ENCODE measurements at places on chromosomes 1 and 21.

DNA sequence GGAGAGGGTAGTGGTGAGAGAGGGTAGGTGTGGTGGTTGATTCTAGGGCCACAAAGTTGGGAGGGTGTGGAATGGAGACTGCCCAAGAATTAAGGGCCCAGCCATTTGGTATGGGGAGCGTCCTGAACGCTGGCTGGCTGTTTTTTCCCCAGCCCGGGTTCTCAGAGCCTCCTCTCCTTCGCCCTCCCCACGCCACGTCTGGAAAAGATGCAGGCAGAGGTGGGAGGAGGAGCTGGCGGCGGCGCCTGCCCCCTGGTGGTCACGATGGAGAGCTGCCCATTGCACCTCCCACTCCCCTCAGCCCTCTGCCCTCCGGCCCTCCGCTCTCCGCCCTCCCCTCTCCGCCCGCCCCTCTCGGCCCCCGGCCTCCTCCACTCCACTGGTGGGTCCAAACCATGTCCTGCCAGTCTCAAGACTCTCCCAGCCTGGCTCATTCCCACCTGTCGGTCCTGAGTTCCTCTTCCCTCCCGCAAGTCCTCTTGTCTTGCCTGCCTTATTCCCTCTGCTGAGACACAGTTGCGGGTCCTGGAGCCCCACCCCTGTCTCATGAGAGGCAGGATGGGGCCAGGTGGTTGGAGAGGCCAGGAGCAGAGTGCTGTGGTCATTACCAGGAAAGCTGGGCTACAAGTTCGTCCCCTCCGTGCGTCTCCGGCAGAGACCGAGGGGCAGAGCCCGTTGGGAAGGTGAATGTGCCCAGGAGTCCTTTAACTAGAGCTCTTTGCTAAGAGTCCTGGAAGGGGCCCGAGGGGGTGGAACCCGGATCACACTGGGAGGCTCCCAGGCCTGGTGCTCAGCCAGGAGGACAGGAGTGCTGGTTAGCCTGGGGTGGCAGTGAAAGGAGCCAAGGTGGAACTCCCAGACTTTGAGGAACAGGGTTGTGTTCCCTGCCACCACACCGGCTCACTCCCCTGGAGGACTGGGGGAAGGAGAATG is 22.6 kb downstream of the ETNK2 start:
- peak; percentile 77 for DNase-seq

DNA sequence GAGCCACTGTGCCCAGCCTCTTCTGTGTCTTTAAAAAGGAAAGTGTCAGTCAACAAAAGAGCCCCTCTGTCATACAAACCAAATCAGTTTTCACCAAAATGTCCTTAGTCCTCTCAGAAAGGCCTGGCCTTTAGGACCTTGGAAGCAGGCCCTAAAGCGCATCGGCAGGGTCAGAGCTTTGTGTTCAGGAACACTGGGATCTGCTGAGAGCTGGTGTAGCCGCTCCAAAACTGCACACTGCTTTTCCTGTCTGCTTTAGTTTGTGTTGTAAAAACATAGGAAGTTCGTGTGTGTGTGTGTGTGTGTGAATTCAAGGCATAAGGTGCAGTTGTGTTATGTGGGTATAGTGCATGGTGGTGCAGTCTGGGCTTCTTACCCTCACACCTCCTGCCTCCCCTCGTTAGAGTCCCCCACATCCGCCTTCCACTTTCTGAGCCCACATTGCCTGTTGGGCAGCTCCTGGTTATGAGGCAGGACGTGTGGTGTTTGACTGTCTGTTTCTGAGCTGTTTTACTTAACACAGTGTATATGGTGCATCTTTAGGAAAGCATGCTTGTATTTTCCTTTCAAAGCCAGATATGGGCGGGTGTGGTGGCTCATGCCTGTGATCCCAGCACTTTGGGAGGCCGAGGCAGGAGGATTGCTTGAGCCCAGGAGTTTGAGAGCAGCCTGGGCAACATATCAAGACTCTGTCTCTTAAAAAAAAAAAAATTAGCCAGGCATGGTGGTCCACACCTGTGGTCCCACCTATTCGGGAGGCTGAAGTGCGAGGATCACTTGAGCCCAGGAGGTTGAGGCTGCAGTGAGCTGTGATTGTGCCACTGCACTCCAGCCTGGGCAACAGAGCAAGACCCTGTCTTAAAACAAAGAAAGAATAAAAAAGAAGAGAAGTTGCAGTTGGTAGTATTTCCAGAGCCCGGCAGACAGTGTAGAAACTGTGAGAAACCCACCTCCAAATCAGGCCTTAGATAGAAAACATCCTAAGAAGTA is 12.4 kb downstream of the IBA57 start:
- no peak for DNase-seq

GRCh38 chr21:45982758-45983648 is 1.4 kb downstream of the COL6A1 start:
- DNase-seq = no peak

- DNase-seq = peak; percentile 12
These were observed 4.4 kb upstream of the GBP4 start for GRCh38 chr1:89203166-89203565.

DNA sequence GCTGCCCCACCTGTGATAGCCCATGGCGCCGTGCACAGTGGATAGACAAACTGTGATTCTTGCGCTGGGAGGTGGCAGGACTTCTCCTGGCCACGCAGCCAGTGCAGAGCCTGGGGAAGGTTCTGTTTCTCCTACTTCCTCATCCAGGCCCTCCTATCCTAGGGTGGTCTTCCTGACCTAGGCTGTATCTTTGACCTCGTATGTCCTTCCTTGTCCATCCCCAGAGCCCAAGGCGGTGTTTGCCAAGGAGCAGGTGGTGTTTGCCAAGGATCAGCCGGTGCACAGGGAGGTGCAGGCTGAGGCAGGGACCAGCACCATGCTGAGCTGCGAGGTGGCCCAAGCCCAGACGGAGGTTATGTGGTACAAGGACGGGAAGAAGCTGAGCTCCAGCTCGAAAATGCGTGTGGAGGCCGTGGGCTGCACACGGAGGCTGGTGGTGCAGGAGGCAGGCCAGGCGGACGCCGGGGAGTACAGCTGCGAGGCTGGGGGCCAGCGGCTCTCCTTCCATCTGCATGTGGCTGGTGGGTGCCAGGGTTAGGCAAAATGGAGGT is 63.9 kb downstream of the OBSCN start:
- DNase-seq = no peak

DNA sequence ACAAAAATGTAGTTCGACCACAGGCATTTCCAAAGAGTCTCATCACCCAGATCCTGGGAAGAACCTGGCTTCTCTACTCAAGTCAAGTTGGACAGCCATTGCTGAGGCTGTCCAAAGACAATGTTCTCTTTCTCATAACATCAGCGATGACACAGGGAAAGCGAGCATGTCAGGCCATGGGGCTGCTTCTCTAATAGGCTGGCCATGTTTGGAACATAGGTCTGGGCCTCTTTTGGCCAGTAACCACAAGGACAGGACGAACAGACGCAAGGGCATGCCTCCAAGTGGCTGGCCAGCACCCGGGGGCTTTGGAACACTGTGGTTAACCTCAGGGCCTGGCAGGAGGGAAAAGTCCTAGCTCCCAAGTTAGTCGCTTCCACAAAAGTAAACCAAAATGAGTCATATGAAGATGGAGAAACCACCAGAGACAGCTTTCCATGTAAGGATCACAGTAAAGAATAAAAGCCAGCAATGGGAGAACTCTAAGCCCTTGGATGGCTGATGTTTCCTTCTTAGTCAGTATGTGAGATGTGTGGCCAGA is 80.6 kb upstream of the SLC44A3 start:
- DNase-seq = peak; percentile 99

Data from mesenchymal stem cell (in vitro differentiated cells and primary cell).